ENCODE measurements at places on chromosomes 3 and 15.

DNA sequence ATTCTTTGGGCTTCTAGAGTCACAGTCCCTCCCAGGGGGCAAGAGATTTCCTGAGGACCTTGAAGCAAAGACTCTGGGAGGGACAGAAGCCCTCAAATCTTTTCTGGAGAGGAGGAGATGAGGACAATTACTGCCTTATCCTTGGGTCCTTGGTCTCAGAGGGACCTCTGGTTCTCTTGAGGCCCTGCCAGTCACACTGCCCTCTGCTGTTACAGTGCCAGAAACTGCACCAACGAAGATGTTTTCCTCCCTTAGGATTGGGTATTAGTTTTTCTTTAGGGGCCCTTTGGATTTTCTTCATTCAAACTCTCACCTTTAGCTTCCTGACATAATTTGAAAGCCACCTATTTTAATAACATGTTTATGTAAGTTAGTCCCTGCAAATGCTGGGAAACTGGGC lies 58.2 kb upstream of the SCN5A start:
- peak; percentile 2 for DNase-seq

- DNase-seq: no peak
Observed at GRCh38 chr15:28118083-28118482, 19.0 kb upstream of the OCA2 start.

GRCh38 chr3:9803494-9803893 lies 6.6 kb upstream of the TTLL3 start:
- no peak for DNase-seq

DNA sequence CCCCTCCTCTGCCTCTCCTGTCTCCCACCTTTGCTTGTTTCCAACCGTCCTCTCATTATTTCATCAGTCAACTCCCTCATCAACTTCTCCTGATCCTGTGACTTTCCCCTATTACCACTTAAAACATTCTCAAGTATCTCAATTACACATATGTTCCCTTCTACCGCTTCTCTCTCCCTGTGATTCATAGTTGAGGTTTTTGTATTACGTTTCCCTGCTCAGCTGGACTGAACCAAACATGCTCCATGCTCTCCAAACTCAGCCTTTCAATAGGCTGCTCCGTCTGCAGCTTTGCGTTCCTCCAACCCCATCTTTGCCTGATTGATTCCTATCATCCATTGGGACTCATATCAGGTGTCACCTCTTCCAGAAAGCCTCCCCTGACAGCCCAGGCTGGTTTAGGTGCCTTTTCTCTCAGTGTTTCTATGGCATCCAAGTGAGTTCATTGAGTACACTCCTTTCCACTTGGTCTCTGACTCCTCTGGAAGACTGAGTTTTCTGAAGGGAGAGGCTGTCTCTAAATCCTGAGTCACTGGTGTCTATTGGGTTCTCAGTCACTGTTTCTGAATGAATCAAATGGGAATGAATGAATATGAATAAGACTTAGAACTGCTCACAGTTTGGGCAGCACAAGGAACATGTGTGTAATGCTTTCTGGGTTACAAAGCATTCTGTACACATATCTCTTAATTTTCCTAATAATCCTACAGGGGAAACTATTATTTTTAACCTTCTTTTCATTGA lies 56.4 kb downstream of the PLD1 start:
- DNase-seq: peak; percentile 57

DNA sequence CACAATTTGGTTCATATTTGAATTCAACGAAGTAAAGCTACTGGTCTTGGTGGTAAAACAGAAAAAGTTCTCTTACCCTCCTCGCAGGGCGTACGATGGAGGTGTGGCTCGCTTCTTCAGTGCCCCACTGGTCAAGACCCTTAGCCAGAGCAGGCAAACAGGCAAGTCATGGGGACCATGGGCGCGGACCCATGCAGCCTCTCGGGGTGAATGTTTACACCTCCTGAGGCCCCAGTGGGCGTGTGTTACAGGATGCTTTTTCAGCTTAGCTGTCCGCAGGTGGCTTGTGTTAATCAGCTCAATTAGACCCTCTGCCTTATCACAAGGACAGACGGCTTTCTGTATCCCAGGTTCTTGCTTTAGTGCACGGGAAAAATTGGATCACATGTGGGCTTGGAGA lies 991.8 kb downstream of the GBE1 start:
- DNase-seq: no peak

DNA sequence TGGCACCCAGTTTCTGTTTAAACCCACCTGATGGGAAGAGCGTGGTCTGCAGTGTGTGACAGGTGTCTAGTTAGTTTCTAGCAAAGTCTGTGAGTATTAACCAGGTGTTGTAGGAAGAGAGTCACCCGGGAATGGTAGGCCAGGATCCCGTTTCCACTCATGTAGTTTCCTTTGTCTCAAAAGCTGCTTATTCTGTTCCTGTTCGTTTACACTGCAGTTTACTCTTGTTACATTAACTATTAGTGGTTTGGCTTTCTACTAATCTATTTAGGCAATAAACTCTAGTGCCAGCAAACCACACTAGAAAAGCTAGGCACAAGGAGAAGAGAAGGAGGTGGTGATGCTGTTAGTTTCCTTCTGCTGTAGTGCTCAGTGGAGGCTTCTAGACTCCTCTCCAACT lies 32.7 kb downstream of the WDR76 start:
- no peak for DNase-seq

Measured in RWPE1 (cell line).